ENCODE measurements at places on chromosomes 12 and 14.

- DNase-seq = no peak
Measured at GRCh38 chr12:2390133-2390532, 337.3 kb downstream of the CACNA1C start.

- DNase-seq = no peak
Measured at GRCh38 chr12:2803635-2804392, 8.7 kb upstream of the ITFG2 start.

DNA sequence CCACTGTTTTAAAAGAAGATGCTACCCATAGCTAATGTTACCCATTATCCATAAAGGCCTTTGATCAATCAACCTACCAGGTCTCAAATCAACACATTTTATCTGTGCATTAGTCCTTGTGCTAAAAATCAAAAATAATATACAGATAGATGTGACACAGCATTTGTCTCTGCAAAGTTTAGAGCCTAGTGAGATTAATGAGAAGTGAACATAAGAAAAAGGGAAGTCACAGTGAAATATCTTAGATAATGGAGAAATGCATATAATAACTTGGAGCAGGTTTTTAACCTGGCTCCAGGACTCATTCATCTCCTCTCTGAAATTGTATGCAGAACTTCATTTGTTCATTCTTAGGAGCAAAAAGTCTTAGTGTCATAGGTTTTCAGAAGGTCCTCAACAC is 7.2 kb downstream of the PDE3A start:
- DNase-seq = no peak

GRCh38 chr14:80669426-80669825 is 272.1 kb downstream of the CEP128 start:
- no peak for DNase-seq

DNA sequence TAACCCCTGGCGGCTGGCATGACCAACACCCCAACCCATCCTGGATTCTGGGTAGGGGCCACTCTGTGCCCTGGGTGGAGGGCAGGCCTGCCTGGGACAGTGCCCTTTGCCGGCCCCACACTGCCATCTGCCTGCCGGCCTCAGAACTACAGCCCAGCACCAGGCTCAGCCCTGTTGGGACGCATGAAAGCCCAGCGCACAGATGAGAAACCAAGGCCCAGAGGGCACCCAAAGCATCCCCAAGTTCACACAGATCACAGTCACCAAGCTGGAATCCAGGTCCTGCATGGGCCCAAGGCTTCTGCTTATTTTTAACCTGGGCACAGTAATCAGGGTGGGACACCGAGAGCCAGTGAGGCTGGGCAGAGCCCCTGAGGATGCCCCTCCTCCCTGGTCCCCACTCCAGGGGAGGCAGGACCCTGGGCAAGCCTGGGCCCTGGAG is 26.2 kb downstream of the RFLNA start:
- peak; percentile 35 for DNase-seq

All from stimulated activated CD8-positive, alpha-beta memory T cell treated with anti-CD3 and anti-CD28 coated beads, Interleukin-15, amount 100 ng/mL, for 1 hour (primary cell).